A172 (cell line): ENCODE measurements at places on chromosomes 4 and X. TPM values are rescaled to one million over a fixed set of nuclear protein-coding genes. Genes with fewer than 3 reads are reported as not detected.

GYPA gene
- not detected in 2 replicates for total RNA-seq

UGT8 gene
- not detected in 2 replicates for total RNA-seq

GPC3 gene
- not detected in 2 replicates for total RNA-seq

XAGE1A gene
- total RNA-seq, result 1.0 TPM in 1 of 2 replicates, not detected in the other

ZFP42 gene
- total RNA-seq, result 0.03 TPM in 1 of 2 replicates, not detected in the other

PLAC8 gene
- 2.7 and 6.7 TPM in 2 replicates for total RNA-seq

PNCK gene
- 0.48 and 2.7 TPM in 2 replicates for total RNA-seq

DNAAF6 gene
- total RNA-seq, result not detected in 2 replicates

GAGE2A gene
- 2.9 and 16.7 TPM in 2 replicates for total RNA-seq

NR3C2 gene
- 1.3 and 3.3 TPM in 2 replicates for total RNA-seq

TXK gene
- total RNA-seq, result not detected in 2 replicates

CFP gene
- 0.05 and 0.43 TPM in 2 replicates for total RNA-seq

RIBC1 gene
- total RNA-seq, result 0.48 and 2.6 TPM in 2 replicates

REST gene
- 36.1 and 43.2 TPM in 2 replicates for total RNA-seq

AWAT2 gene
- total RNA-seq, result not detected in 2 replicates

CNGA1 gene
- not detected in 2 replicates for total RNA-seq

OTC gene
- total RNA-seq, result not detected in 2 replicates

CXorf49 gene
- total RNA-seq, result not detected in 2 replicates

GJB1 gene
- not detected in 2 replicates for total RNA-seq
